ENCODE measurements at places on chromosomes 3 and 15.

DNA sequence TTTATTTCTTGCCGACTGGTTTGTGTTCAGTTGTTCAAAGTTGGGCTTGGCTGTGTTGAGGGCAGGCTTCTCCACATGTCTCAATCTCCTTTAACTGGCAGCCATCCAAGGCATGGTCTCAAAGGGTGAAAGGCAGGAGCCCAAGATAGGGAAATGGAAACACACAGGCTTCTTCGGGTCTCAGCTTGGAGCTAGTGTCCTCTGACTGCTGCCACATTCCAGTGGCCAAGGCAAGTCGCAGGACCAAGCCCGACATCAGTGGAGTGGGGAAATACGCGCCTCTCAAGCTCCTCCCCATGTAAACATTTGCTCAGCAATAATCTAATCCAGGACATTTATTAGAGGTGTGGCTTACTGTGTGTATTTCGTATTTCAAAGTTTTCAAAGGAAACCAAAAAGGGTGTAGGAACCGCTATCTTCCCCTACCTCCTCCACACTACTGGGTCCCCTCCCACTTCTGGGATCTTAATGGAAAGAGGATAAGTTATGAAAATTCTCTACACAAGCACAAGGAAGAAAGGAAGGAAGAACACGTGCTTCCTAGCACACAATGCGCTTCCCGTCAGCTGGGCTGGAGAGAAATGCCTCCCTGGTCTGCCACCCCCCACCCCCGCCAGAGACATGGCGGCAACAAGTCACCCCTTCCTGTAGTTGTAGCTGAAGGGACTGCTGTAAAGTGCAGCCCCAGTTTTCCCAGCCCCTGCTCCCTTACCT lies 181.7 kb downstream of the FAM43A start:
- DNase-seq: no peak

- no peak for DNase-seq
Measured at GRCh38 chr15:76196269-76197231, 114.7 kb downstream of the ETFA start.

GRCh38 chr15:38065721-38066345 lies 131.4 kb downstream of the TMCO5A start:
- DNase-seq: no peak

DNA sequence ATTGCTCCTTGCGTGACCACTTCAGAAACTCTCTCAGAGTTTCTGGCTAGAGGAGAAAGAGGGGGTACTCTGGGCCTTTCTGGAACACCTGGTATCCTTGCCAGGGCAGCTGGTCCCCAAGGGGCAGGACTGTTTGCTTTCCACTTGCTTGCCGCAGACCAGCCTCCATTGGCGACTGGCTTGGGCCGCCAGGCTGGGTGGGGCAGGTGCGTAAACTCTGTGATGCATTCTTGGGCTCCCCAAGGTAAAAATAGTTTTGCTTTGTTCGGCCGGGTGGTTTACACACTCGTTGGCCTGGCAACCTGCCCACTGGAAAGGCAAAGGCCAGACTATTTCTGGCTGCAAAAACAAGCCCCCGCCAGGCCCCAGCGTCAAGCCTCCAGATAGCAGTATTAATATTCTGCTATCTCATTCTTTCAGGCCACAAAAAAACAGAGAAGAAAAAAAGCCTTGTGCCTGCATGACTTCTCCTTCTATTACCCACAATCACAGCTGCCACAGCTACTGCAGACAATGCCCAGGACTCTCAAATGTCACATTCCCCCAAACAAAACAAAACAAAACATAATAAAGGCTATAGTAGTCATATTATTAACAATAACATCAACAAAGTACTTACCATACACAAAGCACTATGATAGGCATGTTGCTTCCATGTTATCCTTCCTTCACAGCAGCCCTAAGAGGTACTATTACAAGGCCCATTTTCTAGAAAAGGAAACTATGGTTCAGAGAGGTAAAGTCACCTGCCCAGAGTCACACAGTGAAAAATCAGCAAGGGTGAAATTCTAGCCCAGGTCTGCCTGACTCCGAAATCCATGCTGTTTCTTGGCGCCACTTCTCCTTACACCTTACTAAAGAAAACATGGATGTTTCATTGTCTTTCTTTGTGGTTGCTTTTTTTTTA lies 14.0 kb upstream of the SSUH2 start:
- no peak for DNase-seq

All from stimulated activated CD4-positive, alpha-beta T cell treated with anti-CD3 and anti-CD28 coated beads, TNF-alpha, amount 100 ng/mL, for 4 hours (primary cell).